ENCODE measurements at places on chromosomes 11 and 22.

DNA sequence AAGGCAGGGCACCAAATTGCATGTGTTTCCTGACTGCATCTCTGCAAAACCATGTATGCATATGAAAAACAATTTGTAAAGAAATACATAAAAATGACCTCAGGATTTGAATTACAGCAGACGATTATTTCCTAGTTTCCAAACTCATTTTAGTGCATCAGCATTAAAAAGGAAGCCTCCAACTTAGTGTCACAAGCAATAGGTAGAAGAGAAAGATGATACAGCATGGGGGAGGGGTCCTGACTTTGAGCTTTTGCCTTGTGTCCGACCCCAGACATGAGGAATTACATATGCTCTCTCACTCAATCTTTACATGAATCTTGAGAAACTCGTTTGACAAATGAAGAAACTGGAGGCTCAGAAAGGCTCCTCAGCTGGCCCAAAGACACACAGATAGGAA is 294.6 kb upstream of the NARS2 start:
- DNase-seq, result no peak

DNA sequence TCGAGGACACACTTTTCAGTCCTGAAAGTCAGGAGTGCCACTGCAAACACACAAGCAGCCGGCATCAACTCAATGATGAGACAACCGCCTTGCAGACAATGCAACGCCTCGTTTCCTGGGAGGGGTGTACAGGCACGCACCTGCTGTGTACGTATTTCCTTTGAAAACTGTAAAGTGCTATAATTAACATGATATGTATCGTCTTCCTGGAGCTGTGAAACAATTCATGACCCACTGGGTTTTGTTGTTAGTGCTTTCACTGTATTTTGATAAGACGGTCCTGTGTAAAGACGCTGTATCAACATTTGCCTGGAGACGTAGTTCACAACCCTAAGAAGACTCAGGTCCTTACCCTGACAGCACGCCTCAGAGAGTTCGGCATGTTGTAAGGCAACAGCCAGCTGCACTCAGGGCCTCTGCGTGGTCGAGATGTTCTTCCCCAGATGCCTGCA is 105.7 kb upstream of the ANO1 start:
- DNase-seq, result no peak

DNA sequence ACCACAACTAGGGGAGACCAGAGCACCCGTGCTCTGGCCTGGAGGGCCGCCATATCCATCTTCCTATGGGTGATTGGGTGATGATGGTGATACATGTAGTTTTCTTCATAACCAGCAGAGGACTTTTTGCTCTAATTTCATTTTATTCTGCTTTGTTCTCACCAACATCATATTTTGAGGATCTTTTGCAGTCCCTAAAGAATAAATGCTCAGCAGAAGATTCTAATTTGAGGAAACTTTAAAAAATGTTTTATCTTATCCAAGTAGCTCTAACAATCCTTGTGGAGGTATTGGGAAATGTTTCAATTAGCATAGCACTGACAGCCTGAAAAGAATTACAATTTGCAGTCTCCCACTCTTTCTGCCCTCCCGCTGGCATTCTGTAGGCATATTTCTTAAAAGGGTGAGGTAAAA is 544.0 kb downstream of the NTM start:
- DNase-seq, result no peak

DNA sequence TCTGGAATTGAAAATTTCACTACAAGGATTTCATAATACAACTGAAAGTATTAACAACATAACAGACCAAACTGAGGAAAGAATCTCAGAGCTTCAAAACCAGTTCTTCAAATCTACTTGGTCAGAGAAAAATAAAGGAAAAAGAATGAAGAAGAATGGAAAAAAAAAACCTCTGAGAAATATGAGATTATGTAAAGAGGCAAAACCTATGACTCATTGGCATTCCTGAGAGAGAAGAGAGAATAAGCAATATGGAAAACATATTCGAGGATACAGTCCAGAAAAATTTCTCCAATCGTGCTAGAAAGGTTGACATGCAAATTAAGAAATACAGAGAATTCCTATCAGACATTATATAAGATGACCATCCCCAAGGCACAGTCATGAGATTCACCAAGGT is 23.4 kb upstream of the GPR83 start:
- no peak for DNase-seq

DNA sequence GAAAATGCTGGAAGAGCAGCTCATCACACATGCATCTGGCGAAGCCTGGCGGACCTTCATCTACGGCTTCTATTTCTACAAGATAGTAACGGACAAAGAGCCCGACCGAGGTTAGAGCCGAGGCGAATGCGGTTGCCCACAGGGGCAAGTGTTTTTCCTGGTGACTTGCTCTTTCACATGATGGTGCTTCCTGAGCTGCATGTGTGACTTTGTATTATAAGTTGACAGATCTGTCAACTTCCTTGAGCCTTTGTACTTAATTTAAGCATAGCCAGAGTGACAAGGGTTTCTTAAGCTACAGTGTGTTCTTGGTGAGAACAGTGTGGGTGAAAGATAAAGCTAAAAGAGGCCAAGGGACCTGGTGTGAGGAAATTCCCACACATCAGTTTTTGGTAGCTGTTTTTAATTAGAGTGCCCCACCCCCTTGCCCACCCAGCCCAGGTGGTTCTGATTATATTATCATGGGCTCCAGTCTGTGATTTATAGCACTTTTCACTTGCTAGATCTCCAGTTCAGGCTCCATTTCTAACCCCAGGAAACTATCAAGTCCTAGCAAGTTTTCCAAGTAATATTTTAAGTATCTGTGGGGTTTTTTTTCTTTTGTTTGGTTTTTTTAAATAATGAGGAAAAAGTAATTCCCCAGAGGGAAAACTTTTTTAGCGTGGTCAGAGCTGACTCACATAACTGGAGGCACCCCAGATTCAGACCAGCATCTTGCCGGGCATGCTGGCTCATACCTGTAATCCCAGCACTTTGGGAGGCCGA is 68.0 kb upstream of the YWHAH start:
- no peak for DNase-seq

- DNase-seq, result no peak
These were observed at the start of gene C1QTNF5 for GRCh38 chr11:119340335-119341221. Gene C1QTNF5 (minus strand): TSS chr11:119340883. CDS start chr11:119340397, 486 bp downstream.

- no peak for DNase-seq
These were observed 369.7 kb downstream of the SHANK2 start for GRCh38 chr11:70882716-70883085.

DNA sequence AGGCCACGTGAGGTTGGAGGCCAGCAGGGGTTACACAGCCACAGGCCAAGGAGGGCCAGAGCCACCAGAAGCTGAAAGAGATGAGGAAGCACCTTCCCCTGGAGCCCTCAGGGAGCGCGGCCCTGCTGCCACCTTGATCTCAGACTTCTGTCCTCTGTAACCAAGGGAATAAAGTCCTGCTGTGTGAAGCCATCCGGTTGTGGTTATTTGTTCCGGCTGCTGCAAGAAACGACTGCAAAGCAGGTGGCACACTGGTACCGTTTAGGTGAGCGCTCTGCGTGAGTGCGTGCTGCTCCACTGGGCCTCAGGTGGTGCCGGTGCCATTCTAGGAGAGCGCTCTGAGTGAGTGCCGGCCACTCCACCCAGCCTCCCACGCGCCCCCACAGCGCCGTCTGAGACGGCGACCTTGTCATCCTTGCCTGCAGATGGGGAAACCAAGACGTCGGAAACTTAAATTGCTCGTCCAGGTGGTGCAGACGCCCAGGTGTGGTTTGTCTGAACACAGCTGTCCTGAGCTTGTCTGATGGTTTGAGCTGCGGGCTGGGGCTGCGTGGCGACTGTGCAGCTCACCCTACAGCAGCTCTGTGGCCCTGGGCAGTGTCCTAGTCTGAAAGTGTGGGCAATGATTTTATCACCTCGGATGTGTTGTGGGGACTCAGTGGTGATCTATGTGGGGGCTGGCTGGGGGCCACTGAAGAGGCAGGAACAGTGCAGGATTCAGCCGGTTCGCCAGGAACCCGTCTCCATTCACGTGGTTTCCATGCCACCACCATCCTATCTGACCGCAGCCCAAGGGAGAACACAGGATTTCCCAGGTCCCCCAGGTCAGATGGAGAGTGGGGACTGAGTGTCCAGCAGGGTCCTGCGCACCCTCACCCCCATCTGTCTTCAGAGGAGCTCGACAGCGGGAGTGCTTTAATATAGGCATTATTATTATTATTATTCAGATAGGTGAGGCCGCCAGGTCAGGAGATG is 4.6 kb upstream of the MRGPRG start:
- no peak for DNase-seq

DNA sequence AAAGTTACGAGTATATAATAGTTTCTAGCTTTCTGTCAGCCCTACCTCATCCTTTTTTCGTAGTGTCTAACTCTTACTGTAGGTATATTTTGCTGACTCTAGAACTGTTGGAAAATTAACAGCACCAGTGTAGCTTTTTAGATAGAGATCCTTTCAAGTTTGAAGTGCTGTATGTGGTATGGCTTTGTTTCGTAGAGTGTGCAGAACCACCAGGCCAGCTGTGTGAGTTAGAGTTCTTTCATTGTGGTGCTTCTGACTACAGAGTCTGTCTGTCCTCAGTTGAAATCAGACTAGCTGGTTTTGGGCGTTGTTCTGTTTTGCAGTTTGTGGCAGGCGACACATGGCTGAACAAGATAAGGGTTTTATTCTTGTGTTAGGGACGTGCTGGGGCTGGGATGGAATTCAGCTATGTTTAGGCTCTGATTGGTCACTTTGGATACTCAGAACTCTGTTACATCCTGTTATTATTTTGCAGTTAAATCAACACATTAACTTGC is 3.2 kb downstream of the ARHGEF12 start:
- DNase-seq, result no peak

DNA sequence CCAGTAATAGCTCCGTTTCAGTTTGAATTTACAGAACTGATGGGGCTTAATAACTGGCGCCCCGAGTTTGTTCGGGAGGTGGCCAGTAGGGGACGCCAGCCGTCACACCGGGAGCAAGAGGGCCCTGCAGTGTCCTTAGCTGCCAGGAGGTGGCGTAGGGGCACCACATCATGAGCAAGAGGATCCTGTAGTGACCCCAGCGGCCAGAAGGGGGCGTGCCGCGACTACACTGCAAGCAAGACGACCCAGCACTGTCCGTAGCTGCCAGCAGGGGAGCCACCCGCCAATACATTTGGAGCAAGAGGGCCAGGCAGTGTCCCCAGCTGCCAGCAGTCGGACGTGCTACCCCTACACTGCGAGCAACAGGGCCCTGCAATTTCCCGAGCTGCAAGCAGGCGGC is 663.7 kb upstream of the B3GAT1 start:
- DNase-seq, result no peak

DNA sequence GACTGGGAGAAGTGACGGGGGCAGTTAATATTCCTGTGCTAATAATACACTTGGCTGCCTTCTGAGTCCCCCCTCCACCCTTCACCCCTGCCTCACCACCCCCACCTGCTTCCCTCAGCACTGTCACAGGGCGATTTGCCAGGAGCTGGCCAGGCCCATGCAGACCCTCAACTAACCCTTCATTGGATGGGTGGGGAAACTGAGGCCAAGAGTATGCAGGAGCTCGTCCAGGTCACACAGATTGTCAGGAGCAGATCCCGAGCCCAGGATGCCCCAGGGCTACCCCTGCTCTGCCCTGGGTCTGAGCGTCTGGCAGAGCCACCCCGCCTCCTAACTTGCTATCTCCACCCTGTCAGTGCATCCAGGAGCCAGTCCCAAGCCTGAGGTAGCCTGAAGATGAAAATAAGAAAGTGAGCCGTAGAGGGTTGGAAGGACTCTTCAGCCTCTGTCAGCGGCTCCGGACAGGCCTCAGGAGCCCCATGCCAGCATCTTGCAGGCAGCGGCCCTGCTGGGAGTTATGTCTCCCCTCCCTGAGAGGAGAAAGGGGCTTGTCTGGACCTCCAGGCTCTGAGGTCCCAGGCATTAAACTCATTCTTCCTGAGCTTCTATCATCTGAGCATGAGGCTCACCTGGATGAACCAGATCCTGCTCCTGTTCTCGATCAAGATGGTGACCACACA is 6.2 kb downstream of the TPBGL start:
- no peak for DNase-seq

DNA sequence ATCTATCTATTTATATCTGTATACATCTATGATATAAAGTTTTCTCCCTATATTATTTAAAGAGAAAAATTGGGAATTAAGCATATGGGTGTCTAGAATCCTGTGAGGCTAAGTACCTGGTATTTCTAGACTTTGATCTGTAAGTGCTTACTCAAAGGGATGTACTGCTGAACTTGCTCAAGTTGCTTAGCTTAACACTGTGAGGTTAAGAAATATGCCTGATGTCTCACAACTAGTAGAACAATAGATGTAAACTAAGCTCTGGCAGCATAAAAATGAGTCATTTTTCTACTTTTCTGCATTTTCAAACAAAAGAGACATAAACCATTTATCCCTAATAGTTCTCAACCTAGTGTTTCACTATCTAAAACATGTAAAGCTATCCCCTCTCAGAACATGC is 744.4 kb upstream of the ANO3 start:
- no peak for DNase-seq

DNA sequence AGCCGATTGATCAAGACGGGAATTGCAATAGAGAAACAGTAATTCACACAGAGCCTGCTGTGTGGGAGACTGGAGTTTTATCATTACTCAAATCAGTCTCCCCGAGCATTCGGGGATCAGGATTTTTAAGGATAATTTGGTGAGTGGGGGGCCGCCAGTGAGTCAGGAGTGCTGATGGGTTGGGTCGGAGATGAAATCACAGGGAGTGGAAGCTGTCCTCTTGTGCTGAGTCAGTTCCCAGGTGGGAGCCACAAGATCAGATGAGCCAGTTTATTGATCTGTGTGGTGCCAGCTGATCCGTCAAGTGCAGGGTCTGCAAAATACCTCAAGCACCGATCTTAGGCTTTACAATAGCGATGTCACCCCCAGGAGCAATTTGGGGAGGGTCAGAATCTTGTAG is 15.5 kb downstream of the MTFP1 start:
- no peak for DNase-seq

DNA sequence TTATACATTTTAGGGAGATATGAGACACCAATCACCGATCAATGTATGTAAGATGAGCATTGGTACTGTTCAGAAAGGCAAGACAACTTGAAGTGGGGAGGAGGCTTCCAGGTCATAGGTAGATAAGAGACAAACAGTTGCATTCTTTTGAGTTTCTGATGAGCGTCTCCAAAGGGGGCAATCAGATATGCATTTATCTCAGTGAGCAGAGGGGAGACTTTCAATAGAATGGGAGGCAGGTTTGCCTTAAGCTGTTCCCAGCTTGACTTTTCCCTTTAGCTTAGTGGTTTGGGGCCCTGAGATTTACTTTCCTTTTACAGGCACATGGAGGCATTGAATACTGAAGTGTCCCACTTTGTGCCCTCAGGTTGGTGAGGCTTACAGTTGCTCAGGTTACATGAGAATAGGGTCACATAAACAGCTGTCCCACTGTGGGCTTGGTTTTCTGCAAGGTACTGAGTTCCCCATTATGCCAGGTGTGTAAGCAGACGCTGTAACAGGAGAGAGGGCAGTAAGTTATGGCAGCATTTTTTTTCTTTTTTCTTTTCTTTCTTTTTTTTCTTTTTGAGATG is 129.8 kb upstream of the SERPIND1 start:
- no peak for DNase-seq

- DNase-seq, result no peak
These were observed 222.8 kb downstream of the DDX10 start for GRCh38 chr11:108887436-108888238.

- no peak for DNase-seq
These were observed 573.6 kb downstream of the INSC start for GRCh38 chr11:15688351-15688792.

Data from esophagus squamous epithelium (tissue), 5 donors.